ENCODE measurements at places on chromosomes 11 and 22. TPM values are rescaled to one million over a fixed set of nuclear protein-coding genes. Genes with fewer than 3 reads are reported as not detected.

- DNase-seq: no peak
- no peaks in the 10 kb centered on the region for H3K36me3 ChIP-seq
- no peak overlapping the region for H3K27ac ChIP-seq
- H3K27me3 ChIP-seq: no peaks in the 10 kb centered on the region
- H3K4me3 ChIP-seq: no peak overlapping the region
These were observed 63.2 kb upstream of the HSPA8 start for GRCh38 chr11:123125169-123125568.

- no peak overlapping the region for H3K27ac ChIP-seq
- no peak for DNase-seq
- H3K4me3 ChIP-seq: no peak overlapping the region
- H3K4me1 ChIP-seq: no peaks in the 10 kb centered on the region
- H3K27me3 ChIP-seq: no peaks in the 10 kb centered on the region
These were observed 317.2 kb downstream of the SHANK2 start for GRCh38 chr11:70935006-70935768.

DNA sequence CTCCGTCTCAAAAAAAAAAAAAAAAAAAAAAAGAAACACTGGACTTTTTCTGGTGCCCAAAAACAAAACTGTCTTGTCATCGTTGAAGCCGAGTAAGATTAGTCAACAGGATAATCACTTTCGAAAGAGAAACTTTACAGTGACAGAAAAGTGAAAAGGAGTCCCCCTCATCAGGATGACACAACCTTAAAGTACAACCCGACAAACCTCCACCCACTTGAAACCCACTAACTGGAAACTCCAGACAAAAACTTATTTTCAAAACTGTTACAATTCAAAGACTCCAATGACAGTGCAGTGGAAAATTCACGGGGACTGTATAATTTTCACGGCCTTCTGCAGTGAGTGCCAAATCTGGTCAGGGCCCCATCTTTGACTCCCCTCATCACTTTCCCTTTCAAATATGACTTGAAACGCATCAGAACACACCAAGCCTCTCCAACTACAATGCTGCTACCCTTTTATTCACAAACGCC is 1.3 kb downstream of the DENND5A start:
- DNase-seq: no peak
- H3K27me3 ChIP-seq: no peaks in the 10 kb centered on the region
- H3K27ac ChIP-seq: peak overlapping the region; percentile 96
- H3K4me1 ChIP-seq: peaks cover 11% of the 10 kb centered on the region
- peak overlapping the region; percentile 94 for H3K4me3 ChIP-seq
- no peaks in the 10 kb centered on the region for H3K36me3 ChIP-seq

GRCh38 chr11:1768141-1768469 is 4.4 kb upstream of the CTSD start:
- H3K36me3 ChIP-seq: no peaks in the 10 kb centered on the region
- no peak for DNase-seq
- H3K27me3 ChIP-seq: no peaks in the 10 kb centered on the region
- no peak overlapping the region for H3K4me3 ChIP-seq
- H3K27ac ChIP-seq: no peak overlapping the region

- H3K4me1 ChIP-seq: peaks cover 35% of the 10 kb centered on the region
- H3K27ac ChIP-seq: no peak overlapping the region
- no peak for DNase-seq
- no peak overlapping the region for H3K4me3 ChIP-seq
These were observed 34.3 kb downstream of the RCOR2 start for GRCh38 chr11:63882555-63883242.

DNA sequence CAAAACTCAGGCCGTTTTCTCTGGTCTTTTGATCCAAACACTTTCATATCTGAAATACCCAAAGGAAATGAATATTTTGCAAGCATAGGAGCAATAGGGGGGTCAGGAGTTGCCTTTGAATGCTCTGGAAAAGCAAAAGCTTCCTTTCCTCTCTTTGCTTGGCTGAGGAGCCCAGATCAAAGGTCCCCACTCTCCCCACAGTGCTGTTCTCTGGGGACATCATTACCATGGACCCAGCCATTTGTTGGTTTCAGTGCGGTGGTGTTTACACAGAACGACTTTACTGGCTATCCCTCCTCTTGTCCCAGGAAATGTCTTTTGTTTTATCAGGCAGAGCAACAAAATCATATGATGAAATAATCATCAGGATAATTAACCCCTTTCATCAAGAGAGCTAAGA is 1089.1 kb downstream of the TBC1D22A start:
- no peaks in the 10 kb centered on the region for H3K4me1 ChIP-seq
- H3K36me3 ChIP-seq: no peaks in the 10 kb centered on the region
- no peak overlapping the region for H3K27ac ChIP-seq
- no peak overlapping the region for H3K4me3 ChIP-seq
- no peak for DNase-seq

GRCh38 chr11:75793966-75794365 is 21.0 kb upstream of the UVRAG start:
- DNase-seq: no peak
- no peaks in the 10 kb centered on the region for H3K4me1 ChIP-seq
- no peak overlapping the region for H3K4me3 ChIP-seq

GRCh38 chr22:46578251-46578823 is 40.9 kb upstream of the CELSR1 start:
- peak overlapping the region; percentile 87 for H3K4me3 ChIP-seq
- no peak for DNase-seq
- H3K36me3 ChIP-seq: no peaks in the 10 kb centered on the region
- H3K27ac ChIP-seq: no peak overlapping the region

GRCh38 chr11:61290905-61291690 is 4.0 kb downstream of the VWCE start:
- no peaks in the 10 kb centered on the region for H3K27me3 ChIP-seq
- peaks cover 26% of the 10 kb centered on the region for H3K4me1 ChIP-seq
- DNase-seq: no peak
- no peak overlapping the region for H3K4me3 ChIP-seq
- H3K36me3 ChIP-seq: no peaks in the 10 kb centered on the region

GRCh38 chr22:35441489-35442100 is 41.7 kb downstream of the MCM5 start:
- H3K36me3 ChIP-seq: no peaks in the 10 kb centered on the region
- H3K27me3 ChIP-seq: no peaks in the 10 kb centered on the region
- DNase-seq: no peak
- H3K4me1 ChIP-seq: no peaks in the 10 kb centered on the region
- H3K4me3 ChIP-seq: no peak overlapping the region

The MUC5AC gene
- not detected for total RNA-seq

The PLAAT5 gene
- 1.8 TPM for total RNA-seq

The PANX3 gene
- total RNA-seq: not detected

The MISFA gene
- total RNA-seq: not detected

The CD44 gene
- total RNA-seq: 613 TPM

Measured in thoracic aorta (tissue), 2 donors.